H7 (cell line): ENCODE measurements at places on chromosomes 2 and 18. TPM values are rescaled to one million over a fixed set of nuclear protein-coding genes. Genes with fewer than 3 reads are reported as not detected.
A peak's percentile ranks its signal among the peaks of the same experiment; 100 is the strongest.

GRCh38 chr2:8676191-8676920 lies 5.5 kb upstream of the ID2 start:
- DNase-seq, result peak; percentile 57

SCN7A gene
- 0.07 TPM in 1 of 2 replicates, not detected in the other for total RNA-seq

- no peak for DNase-seq
Measured at GRCh38 chr18:8946066-8946838, 156.2 kb upstream of the NDUFV2 start.

- DNase-seq, result no peak
Measured at GRCh38 chr2:189504238-189504637, 63.0 kb downstream of the WDR75 start.

DNA sequence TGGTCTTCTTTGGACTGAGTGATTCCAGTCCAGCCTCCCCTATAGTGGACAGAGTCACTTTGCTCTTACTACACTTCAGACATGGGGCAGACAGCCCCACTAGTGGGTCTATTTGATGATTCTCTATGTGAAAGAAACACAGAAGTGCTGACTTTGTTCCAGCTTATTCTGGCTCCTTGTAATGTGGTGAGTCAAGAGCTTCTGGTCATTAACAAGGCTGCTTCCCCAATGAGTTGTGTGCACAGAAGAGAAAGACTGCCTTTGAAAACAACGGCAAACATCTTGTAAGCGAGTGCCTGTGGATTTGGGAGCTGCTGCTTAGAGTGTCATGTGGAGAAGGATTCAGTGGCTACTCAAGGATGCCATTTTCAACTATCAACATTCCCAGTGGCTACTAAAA lies 39.1 kb downstream of the RMC1 start:
- no peak for DNase-seq

ARHGAP28 gene
- total RNA-seq, result 24.5 and 32.3 TPM in 2 replicates

UGT1A4 gene
- total RNA-seq, result 0.07 TPM in 1 of 2 replicates, not detected in the other

DNA sequence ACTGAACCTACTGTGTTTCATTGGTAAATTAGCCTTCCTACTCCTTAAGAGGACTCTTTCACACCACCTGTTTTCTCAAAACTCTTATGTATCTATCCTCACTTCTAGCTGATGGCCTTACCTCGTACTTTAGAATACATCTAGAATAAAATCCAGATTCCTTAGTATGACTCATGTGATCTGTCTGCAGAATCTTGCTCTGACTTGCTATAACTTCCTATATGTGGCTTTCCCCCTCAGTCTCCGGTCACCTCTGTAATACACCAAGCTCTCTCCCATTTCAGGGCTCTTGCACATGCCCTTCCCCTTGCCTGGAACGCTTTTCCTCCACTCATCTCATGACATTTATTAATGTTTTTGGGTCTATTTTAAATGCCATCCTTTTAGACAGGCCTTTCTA lies 95.6 kb upstream of the LHCGR start:
- no peak for DNase-seq

GRCh38 chr2:36379710-36380448 lies 24.3 kb downstream of the CRIM1 start:
- DNase-seq, result no peak

B3GNT7 gene
- 52.9 and 70.4 TPM in 2 replicates for total RNA-seq

DNA sequence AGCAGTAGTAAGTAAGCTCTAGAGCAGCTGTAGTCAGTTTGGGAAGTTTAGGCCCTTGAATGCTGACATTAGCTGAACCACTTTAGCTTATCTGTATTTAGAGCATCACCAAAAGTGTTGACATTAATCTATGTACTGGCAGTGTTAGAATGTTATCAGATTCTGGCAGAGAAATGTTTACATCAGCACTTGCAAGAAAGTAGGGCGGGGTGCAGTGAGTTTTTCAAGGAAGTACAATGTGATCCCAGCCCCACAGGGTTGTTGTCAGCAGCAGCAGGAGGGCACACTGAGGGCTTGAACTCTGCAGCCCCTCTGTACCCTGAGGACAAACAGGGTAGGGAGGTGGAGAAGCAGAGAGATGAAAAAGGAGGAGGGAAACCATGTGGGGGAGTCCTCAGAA lies 35.5 kb upstream of the RMP24 start:
- no peak for DNase-seq

GRCh38 chr2:200042102-200042735 lies 86.8 kb downstream of the MAIP1 start:
- no peak for DNase-seq

GRCh38 chr2:165857876-165858275 lies 63.8 kb upstream of the GALNT3 start:
- DNase-seq, result no peak

DNA sequence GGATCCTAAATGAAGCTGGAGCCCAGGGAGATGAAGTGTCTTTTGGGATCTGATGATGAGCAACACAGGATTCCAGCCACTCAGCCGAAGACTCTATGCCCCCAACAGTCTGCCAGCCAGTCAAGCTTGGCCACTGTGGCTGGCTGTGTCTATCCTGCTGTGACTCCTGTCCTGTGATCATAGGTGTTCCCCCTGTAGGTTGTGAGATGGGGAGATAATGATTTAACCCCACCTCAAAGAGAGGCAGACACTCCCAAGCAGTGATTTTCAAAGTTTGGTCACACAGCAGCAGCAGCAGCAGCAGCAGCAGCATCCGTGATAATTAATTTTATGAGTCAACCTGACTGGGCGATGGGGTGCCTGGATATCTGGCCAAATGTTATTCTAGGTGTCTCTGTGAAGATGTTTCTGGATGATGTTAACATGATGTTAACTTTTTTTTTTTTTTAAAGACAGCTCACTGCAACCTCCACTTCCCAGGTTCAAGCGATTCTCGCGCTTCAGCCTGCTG lies 21.4 kb upstream of the RHOB start:
- no peak for DNase-seq

DPP4 gene
- 1.6 and 4.3 TPM in 2 replicates for total RNA-seq

DNA sequence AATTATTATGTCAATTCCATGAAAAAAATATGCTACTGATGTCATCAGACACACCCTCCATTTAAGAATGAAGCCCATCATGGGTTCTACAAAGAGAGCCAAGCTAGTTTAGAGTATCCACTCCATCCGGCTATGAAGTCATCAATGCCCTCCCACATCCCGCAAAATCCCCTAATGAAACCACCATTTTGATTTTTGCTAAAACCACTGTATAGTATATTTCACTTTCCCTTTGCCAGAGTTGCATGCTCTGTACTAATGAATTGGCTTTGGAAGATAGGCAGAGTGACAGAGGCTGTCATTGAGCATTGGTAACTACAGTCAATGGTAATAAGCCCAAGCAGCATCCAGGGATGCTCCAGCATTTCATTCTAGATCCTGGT lies 118.6 kb downstream of the ANKRD44 start:
- DNase-seq, result no peak

GRCh38 chr2:44342854-44343253 lies 18.4 kb downstream of the PREPL start:
- peak; percentile 4 for DNase-seq

- no peak for DNase-seq
Measured at GRCh38 chr18:56910237-56910636, 236.7 kb upstream of the BOD1L2 start.

PSME4 gene
- 57.9 and 71.4 TPM in 2 replicates for total RNA-seq

- no peak for DNase-seq
Measured at GRCh38 chr2:102103992-102104871, 38.3 kb upstream of the IL1R1 start.
